ENCODE measurements at places on chromosomes 5 and 9.

- DNase-seq = no peak
Observed at GRCh38 chr5:127849891-127850290, 146.7 kb downstream of the CCDC192 start.

DNA sequence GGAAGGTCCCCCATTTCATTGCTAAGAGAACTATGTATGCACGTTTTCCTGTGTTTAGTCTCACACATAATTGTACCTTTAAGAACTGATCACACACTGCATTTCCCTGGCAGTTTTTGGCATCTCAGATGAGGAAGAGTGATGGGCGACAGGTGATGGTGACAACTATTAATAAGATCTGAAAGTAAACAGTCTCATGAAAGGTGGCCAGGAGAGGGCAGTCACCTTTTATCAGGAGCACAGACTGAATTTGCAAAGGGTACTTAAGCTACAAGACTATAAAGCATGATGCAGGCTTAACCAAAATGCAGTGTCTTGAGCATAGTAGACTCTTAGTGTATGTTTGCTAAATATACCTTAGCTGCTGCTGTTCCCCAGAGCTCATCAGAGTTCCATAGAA, 91.5 kb downstream of the GHR start:
- DNase-seq = no peak

- no peak for DNase-seq
Observed at GRCh38 chr5:108528655-108529054, 146.8 kb upstream of the FBXL17 start.

GRCh38 chr5:140734354-140734753, 34.1 kb downstream of the ZMAT2 start:
- no peak for DNase-seq

- no peak for DNase-seq
Observed at GRCh38 chr9:117697046-117697445, 7.2 kb upstream of the TLR4 start.

DNA sequence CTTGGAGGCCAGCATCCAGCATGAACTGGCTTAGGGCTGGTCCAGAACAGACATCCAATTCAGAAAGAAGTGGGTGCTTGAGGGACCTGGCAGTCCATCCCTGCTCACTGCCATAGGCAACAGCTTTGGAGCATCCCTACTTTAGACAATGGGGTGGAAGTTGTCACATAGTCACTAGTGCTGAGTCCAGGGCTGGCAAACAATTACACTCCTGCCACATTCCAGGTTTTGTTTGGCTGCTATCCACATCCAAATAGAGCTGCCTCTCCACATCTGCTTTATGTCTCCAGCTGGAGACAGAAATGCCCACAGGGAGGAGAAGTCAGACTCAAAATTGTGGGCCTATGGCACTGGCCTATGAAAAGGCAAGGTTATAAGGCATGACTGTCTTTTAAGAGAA, 7.0 kb downstream of the FSTL4 start:
- no peak for DNase-seq

DNA sequence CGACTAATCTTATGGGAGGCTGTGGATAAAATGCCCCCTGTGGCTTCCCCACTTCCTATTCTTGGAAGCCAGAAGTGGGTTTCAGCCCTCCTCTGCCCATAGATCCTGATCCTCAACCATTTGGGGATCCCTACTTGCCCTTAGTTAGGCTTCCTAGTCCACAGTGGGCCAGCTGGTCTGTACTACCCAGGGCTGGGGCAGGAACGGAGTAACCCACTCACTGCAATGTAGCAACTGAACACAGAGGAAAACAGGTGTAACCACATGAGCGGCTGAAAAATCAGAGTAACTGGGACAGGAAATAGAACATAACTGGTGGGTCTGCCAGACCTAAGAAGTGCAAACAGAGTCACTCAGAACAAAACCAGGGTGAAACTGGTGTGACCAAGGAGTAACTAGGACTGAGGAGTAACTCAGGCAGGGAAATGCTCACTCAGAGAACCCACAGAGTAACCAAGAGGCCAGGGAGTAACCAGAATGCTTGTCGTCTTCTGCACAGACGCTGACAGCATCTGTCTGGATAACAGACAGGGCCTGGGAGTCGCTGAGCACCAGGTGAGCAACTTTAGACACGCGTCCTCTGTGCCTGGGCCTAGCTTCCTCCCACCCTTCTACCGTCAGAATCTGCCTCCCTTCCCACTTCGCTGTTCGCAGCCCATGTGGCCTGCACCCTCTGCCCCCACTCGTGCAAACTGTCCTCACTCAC, 1.0 kb downstream of the AQP3 start:
- DNase-seq = no peak
